Endothelial cell of umbilical vein (primary cell): ENCODE measurements at places on chromosomes 12 and 14.

DNA sequence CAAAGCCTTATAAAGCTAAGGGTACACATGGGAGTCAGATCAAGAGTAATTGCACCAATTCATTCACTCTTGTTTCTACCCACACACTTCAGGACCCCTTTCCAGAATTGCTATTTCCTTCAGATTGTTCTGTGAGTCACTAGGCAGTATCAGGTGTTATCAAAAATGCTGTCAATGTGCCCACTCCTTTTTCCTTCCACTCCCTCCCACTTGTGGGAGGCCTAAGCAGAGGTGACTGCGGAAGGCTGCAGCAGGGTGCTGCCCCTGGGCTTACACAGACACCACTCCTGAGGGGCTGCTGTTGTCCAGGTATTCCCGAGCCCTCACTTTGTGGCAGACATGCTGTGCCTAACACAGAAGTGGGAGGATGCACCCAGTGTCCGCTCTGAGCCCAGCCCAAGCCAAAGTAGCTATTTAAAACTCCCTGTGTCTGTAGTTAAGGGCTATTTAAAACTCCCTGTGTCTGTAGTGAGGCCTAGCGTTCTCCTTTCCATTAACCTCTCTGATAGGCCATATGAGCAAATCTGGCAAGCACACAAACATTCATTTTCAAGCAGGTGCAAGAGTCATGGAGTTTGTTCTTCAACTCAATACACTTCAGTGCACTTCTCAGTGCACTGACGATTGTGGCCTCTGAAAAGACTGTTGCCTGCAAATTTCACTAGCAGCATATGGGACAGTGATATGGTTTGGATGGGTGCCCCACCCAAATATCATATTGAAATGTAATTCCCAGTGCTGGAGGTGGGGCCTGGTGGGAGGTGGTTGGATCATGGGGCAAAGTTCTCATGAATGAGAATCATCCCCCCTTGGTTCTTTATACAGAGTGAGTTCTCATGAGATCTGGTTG, 117.8 kb downstream of the PHLDA1 start:
- H3K27me3 ChIP-seq = no peaks in the 10 kb centered on the region
- H3K4me1 ChIP-seq = peaks cover 13% of the 10 kb centered on the region
- H3K4me3 ChIP-seq = no peak overlapping the region
- H3K36me3 ChIP-seq = no peaks in the 10 kb centered on the region
- no peak for DNase-seq
- H3K27ac ChIP-seq = no peak overlapping the region

DNA sequence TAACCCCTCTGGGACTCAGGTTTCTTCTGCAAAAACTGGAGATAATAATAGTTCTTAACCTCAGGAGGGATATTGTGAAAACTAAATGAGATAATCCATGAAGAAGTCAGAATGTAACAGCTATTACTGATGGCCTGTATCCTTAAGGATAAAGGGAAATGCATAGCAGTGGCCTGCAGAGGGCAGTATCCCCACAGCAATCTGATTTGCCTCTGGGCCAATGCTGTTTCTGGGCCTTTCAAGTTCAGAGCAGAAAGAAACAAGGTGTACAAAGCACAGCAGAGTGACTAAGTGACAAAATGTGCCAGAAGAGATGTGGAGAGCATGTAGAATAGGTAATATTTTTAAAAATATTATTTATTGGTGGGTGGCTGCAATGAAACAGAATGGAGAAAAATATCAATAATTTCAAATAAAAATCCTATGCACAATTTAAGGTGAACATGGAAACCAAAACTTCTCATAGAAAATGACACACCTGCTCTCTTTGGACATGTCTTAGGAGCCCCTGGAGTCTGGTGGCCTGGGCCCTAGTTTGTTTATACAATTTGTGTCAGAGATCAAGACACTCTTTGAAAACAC, 90.3 kb downstream of the C12orf75 start:
- peaks cover 7% of the 10 kb centered on the region for H3K4me1 ChIP-seq
- H3K27ac ChIP-seq = peak overlapping the region; percentile 20
- H3K4me3 ChIP-seq = no peak overlapping the region
- H3K36me3 ChIP-seq = no peaks in the 10 kb centered on the region
- peak; percentile 90 for DNase-seq

GRCh38 chr12:87597114-87597513, 432.1 kb downstream of the C12orf50 start:
- H3K4me1 ChIP-seq = no peaks in the 10 kb centered on the region
- no peaks in the 10 kb centered on the region for H3K27me3 ChIP-seq
- H3K27ac ChIP-seq = no peak overlapping the region
- H3K36me3 ChIP-seq = no peaks in the 10 kb centered on the region
- no peak for DNase-seq

- no peaks in the 10 kb centered on the region for H3K36me3 ChIP-seq
- no peak overlapping the region for H3K4me3 ChIP-seq
- H3K27me3 ChIP-seq = no peaks in the 10 kb centered on the region
- peak; percentile 96 for DNase-seq
- peaks cover 24% of the 10 kb centered on the region for H3K4me1 ChIP-seq
Observed at GRCh38 chr12:124713436-124714082, 146.1 kb upstream of the NCOR2 start.

GRCh38 chr12:93244514-93245077, 133.1 kb upstream of the NUDT4 start:
- H3K4me3 ChIP-seq = no peak overlapping the region
- H3K27ac ChIP-seq = no peak overlapping the region
- no peaks in the 10 kb centered on the region for H3K4me1 ChIP-seq
- H3K36me3 ChIP-seq = no peaks in the 10 kb centered on the region
- DNase-seq = no peak
- no peaks in the 10 kb centered on the region for H3K27me3 ChIP-seq

DNA sequence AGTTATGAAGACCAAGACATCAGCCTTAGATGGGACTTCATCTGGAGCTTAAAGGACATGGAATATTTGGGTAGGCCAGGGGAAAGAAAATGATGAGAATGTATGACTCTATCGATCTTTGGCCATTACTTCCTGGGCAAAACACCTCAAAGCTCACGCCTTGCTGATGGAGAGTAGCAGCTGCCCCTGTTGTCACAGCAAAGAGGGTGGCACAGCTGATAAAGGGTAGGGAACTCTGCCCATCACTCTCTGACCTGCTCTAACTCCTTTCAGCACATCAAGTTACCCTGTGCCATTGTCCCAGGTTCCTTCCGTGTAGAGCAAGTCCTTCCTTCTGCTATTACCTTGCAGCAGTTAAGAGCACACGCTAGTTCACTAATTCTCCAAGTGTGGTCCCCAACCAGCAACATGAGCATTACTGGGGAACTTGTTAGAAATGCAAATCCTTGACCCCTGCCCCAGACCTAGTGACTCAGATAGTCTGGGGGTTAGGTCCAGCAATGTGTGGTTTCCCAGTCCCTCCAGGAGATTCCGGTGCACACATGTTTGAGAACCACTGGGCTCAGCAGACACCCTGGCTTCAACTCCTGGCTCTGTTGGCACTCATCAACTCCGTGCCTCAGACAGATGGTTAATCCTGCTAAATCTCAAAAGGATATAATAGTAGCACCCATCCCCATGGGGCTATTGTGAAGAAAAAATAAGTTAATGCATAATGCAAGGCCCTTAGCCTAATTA, 93.7 kb upstream of the EEA1 start:
- no peak overlapping the region for H3K27ac ChIP-seq
- DNase-seq = no peak
- H3K4me3 ChIP-seq = no peak overlapping the region
- no peaks in the 10 kb centered on the region for H3K27me3 ChIP-seq
- no peaks in the 10 kb centered on the region for H3K36me3 ChIP-seq
